ENCODE measurements at places on chromosomes 1 and 21.

GRCh38 chr1:62774971-62775595 lies 8.8 kb upstream of the ATG4C start:
- DNase-seq = no peak

DNA sequence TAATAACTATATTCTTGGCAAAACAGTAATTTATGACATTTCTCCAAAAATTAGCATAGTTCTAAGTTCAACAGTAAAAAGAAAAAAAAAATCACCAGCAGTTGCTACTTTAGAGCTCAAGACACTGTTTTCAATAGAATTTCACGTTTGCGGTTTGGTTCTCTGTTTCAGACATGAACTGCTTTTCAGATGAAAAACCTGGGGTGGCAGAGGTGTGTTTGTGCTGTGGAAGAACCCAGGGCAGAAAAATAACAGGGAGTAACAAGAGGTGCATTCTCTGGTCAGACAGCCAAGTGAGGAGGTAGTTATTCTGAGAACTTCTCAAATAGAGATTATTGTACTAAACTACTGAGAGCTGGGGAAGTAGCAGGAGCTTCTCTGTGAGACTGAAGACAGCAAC lies 9.0 kb downstream of the NRAS start:
- DNase-seq = no peak

GRCh38 chr1:24944318-24944717 lies 14.2 kb upstream of the RUNX3 start:
- no peak for DNase-seq

DNA sequence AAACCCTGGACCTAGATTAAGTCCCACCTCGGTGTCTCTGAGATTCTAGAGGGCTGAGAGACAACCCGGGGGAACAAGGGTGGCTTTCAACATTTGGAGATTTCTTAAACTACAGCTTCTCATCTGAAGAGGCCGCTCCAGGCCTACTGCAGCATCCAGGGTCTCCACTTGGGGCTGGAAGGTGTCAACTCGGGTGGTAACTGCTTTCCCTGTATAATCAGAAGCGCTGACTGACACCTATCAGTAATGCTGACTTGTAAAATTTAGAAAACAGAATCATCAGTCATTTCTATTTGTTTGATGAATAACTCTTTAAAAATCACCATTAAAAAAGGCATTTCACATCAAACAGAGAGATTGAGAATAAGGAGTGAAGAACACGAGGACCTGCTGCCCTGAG lies 226.0 kb downstream of the PBX1 start:
- DNase-seq = no peak

- peak; percentile 98 for DNase-seq
These were observed 993 bp downstream of the PDZK1 start for GRCh38 chr1:145706086-145706664.

DNA sequence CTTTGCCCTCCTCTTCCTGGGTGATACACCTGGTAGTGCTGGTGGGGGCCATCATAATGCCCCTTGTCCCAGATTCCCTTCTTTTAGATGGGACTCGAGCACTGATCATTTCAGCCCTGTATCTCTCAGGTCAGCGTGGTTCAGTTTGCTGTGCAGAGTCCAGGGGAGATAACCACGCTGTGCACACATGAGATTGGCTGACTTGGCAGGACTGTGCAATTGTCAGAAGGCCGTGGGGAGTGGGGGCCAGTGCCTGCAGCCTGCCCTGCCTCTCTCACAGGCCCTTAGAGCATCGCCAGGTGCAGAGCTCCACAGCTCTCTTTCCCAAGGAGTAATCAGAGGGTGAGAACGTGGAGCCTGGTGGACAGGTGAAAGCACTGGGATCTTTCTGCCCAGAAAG lies 15.2 kb downstream of the EPHX1 start:
- DNase-seq = no peak

Data from ELR (cell line).